Fibroblast of the conjunctiva (primary cell): ENCODE measurements at places on chromosomes 13 and 19.

DNA sequence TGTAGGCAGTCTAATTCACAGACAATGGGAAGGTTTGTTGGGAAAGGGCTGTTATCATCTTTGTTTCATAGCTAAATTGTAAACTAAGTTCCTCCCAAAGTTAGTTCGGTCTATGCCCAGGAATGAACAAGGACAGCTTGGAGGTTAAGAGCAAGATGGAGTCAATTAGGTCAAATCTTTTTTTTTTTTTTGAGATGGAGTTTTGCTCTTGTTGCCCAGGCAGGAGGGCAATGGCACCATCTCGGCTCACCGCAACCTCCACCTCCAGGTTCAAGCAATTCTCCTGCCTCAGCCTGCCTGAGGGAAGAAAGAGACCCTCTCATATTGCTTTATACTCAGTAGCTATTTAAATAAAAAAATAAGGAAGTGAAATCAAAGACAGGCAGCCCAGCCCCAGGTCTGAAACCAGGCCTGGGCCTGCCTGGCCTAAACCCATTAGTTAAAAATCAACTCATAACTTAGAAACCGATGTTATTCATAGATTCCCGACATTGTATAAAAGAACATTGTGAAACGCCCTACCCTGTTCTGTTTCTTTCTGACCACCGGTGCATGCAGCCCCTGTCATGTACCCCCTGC is 297.4 kb upstream of the SGCG start:
- DNase-seq, result no peak

- DNase-seq, result no peak
These were observed 199.9 kb downstream of the LHFPL6 start for GRCh38 chr13:39403106-39403505.

DNA sequence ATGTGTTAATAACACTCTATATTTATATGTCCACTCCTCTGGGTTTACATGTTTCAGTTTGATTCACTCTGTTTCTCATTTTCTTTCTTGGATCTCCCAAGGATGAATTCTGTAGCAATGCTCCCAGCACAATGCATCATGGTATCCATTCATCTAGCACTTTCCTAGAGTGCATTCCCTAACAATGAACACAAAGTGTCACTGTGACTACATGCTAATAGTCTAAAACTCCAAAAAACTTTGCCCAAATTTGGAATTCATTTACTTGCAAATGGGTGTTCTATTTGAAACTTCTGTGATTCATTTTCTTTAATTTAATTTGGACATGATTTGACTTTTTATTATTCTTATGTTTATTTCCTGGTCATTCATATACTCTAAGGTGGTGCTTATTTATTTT is 286.3 kb downstream of the POU4F1 start:
- no peak for DNase-seq

DNA sequence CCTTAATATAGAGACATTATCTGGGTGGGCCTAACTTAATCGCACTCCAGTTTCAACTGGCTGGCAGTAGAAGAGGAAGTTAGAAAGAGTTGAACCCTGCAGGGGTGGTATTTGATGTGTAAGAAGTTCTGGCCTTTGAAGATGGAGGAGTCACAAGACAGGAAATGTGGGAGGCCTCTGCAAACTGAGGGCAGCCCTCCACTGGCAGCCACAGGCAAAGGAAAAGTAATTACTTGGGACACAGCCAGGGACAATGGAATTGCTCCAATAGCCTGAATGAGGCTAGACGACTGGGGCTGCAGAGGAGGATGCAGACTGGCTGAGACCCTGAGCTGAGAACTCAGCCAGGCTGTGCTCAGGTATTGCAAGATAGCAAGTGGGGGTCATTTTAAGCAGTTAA is 703.3 kb upstream of the ARGLU1 start:
- DNase-seq, result no peak

GRCh38 chr19:38733493-38734175 is 10.6 kb downstream of the CAPN12 start:
- no peak for DNase-seq

- no peak for DNase-seq
These were observed 83.1 kb downstream of the AKAP11 start for GRCh38 chr13:42355092-42355485.

DNA sequence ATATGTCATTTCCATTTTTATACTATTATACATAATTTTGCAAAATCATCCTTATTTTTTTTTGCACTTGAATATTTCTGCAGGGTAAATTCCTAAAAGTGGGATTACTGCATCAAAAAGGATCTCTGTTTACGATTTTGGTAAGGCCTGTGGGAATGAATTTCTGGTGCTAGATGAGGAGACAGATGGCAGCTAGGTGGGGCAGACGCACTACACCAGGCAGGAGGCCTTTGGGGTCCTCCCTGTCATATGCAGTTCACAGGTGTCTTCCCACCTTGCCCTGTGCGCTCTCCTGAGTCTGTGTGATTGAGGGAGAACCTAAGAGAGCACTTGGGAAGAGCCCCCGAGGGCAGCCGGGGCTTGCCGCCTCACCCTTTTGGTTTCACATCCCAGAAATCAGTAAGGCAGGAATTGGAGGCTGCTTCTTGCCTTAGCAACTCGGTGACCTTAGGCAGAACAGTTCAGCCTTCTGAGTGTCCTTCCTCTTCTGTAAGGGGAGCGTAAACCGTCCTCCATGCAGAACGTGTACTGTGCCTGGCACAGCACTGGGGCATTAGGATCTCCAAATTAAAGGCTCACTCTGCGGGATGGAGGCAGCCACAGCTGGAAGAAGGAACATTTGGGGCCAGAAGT is 13.4 kb upstream of the GJB2 start:
- DNase-seq, result no peak

DNA sequence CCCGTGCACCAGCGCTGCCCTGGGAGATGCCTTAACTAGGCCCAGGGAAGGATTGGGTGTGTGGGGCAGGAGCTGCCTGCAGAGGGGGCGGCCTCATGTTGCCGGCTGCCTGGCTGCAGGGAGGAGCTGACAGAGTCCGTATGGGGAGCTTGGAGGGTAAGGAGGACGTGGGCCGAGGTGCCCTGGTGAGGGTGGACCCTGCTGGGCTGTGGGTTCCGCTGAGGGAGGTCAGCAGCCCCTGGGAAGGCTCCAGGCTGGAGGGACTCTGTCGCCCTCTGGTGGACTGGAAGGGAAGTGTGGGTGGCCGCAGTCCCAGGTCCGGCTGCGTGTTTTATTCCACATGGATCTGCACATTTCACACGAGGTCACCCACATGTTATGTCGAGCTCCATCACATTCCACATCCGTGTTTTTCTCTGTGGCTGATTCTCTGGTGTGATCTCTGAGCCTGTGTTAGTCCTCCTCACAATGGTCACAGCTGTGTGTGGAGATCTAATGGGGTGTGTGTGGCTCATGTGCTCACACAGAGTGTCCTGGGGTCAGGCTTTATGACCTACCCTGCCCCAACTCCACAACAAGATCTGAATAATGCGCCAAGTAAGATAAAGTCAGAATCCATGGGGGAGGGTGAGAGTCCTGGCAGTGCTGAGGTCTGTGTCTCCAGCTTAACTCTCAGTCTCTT is 1.8 kb upstream of the CEACAM8 start:
- no peak for DNase-seq

DNA sequence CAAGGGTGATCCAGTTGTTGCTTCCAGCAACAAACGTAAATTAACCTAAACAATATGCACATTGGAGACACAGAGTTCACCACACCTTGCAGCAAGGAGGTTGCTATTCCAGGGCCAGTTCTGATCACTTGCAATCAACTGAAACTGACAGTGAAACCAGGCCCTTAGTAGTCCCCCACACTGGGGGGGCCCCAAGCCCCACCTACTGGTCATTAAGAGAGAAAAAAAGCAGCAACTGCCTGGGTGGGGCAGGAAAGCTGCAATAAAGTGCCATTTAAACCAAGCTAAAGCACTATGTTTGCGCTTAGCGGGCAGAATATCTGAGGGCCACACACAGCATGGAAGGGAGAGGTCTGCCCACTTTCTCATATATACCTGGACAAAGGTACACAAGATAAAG is 51.5 kb downstream of the ATP7B start:
- no peak for DNase-seq

- no peak for DNase-seq
These were observed 14.0 kb downstream of the AKAP8L start for GRCh38 chr19:15404780-15405211.

DNA sequence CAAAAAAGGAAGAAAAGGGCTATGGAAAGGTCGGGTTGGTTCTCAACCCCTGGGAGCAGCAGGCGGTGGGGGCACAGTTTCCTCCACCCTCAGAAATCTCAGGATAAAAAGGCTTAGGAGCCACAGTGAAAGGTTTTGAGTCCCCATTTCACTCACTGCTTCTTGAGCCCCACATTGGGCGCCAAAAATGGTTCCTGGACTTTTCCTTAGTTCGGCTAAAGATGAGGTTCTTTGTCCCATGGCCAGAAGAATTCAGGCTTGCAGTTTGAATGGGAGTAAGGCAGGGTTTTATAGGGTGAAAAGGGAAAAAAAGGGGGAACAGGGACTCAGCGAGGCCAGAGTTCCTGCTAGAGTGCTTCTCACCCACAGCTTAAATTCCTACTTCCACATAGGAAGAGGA is 179.5 kb downstream of the GGACT start:
- DNase-seq, result no peak

GRCh38 chr19:48623556-48624066 is 4.3 kb downstream of the SPHK2 start:
- no peak for DNase-seq

GRCh38 chr19:41533671-41534215 is 42.2 kb upstream of the CEACAM21 start:
- no peak for DNase-seq

DNA sequence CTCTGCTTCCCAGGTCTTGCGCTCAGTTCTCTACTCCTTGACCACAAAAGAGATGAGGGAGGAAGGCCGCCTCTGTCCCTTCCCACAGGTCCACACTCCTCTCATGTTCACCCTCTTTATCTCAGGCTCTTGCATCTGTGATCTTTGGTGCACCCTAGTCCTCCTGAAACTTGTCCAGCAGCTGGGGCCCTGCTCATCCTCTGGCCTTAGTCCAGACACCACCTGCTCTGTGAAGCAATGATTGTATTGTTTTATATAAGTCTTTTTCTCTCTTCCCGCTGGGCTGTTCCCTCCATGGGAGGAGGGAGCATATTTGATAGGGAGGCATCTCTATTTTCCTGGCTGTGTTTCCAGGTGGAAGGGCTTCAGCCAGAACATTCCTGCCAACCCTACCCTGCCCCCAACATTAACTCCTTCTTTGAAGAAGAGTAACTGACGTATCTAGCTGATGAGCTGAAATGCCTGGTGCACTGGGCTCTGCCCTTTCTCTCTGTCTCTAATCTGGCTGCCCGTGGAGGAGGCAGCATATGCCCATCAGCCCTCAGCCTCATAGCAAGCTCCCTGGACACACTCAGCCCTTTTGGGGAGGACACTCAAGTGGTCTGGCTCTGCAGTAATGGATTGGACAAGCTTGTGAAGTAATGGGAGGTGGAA is 38.2 kb upstream of the SIAH3 start:
- no peak for DNase-seq

GRCh38 chr19:50554212-50554611 is 14.0 kb downstream of the LRRC4B start:
- no peak for DNase-seq
